ENCODE measurements at places on chromosomes 3 and 15. TPM values are rescaled to one million over a fixed set of nuclear protein-coding genes. Genes with fewer than 3 reads are reported as not detected.

- DNase-seq = no peak
Measured at GRCh38 chr3:64667138-64667537, 20.7 kb downstream of the ADAMTS9 start.

DNA sequence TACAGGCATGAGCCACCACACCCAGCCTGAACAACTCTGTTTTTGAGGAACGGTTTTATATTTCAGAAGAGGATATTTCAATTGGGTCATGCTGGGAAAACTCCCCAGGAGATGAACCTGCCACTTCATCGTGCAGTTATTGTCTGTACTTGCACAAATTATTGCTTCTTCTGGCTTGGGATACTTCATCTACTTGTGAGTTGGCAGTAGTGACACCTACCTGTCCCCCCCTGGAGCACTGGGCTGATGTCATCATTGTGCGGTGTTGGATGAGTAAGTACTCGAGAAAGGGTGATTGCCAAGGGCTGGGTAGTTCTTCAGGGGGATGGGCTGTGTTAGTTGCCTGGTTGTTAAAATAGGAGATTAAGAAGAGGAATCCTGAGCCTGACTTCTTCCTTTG is 85.1 kb upstream of the SAMMSON start:
- peak; percentile 7 for DNase-seq

GRCh38 chr15:55829826-55830225 is 86.9 kb upstream of the PRTG start:
- peak; percentile 9 for DNase-seq

DNA sequence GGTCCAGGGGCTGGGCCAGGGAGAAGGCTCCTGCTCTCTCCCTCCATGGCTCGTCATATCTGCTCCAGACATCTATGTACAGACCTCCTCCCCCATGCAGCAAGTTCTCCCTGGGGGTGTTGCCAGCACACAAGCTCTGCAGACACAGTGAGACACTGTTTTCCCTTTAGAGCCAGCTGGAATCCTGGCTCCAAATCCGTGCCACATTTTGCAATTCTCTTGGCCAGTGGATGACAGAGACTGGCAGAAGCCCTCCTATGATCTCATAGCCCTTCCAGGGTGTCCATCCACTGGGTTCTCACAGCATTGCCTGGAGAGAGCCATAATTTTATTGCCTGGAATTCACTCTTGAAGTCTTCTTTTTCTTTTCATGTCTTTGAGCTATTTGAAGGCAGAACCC is 203.9 kb downstream of the TLE3 start:
- no peak for DNase-seq

DNA sequence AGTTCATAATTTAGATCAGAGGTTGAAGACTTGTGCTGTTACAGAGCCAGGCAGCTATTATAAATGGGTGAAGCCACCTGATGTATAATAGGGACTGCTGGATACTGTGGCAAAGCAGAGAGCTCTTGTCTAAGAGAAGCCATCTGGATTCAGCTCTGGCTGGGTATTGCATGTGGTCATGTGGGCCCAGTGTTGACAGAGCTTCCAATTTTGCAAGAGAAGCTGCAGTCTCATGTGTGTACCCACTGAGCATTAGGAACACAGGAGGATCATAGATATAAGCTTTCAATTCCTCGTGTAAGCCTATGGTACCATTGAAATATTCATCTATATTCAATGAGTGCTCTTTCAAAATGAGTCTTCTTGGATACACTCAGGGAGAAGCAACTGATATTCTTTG is 303.9 kb upstream of the SLCO3A1 start:
- DNase-seq = no peak

GRCh38 chr3:25971736-25972135 is 181.8 kb downstream of the OXSM start:
- DNase-seq = peak; percentile 3

The PRR23C gene
- total RNA-seq = not detected

The GOLGA6L7 gene
- not detected for total RNA-seq

The ECE2 gene
- total RNA-seq = not detected

The CNTN4 gene
- total RNA-seq = not detected
